ENCODE measurements at places on chromosomes 1 and 21.

- no peak for DNase-seq
Measured at GRCh38 chr1:41110286-41110685, 88.8 kb upstream of the SLFNL1 start.

DNA sequence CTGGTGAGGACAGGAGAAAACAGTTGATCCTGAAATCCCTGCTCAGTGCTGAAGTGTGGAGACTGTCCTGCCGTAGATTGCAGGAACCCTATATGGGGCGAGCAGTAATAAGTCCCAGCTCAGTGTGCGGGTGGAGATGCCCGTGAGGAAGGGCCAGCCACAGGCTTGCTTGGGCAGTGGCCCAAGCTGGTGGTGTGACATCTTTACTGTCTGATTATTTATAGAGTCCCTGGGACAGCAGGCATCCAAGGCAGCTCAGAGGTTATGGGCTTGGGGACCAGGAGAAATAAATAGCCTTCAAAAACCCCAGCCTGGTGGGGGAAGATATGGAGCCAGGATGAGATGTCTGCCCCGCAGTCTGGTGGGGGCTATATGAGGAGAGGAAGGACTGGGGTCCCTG lies 170.7 kb upstream of the POU3F1 start:
- no peak for DNase-seq

GRCh38 chr1:240031009-240031408 lies 60.7 kb upstream of the FMN2 start:
- no peak for DNase-seq

DNA sequence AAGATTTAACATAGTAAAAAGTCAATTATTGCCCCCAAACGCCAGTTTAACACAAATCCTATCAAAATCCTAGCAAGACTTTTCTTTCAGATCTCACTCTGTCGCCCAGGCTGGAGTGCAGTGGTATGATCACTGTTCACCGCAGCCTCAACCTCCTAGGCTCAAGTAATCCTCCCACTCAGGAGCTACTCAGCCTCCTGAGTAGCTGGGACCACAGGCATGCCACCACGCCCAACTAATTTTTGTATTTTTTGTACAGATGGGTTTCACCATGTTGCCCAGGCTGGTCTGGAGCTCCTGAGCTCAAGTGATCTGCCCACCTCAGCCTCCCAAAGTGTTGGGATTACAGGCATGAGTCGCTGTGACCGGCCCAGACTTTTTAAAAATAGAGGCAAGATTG lies 4.8 kb downstream of the SNIP1 start:
- no peak for DNase-seq

DNA sequence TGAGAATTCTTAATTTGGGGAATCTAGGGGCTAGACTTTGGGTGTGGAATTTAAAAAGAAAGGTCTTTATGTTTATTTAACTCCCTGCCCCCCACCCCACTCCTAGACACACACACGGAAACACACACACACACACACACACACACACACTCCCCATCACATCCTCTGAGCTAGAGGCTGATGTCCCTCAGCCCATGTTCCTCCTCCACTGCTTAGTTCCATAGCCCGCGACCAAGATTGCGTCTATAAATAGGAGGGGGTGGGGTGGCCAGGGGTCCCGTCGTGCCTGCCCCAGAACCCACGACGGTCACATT lies 655 bp upstream of the KIRREL1 start:
- DNase-seq, result no peak

- no peak for DNase-seq
Measured at GRCh38 chr1:174988986-174989385, 10.8 kb upstream of the CACYBP start.

- DNase-seq, result peak; percentile 85
Measured at GRCh38 chr1:17125756-17126237, 6.5 kb upstream of the PADI2 start.

- peak; percentile 66 for DNase-seq
Measured at GRCh38 chr21:34630536-34631143, 15.7 kb upstream of the RCAN1 start.

DNA sequence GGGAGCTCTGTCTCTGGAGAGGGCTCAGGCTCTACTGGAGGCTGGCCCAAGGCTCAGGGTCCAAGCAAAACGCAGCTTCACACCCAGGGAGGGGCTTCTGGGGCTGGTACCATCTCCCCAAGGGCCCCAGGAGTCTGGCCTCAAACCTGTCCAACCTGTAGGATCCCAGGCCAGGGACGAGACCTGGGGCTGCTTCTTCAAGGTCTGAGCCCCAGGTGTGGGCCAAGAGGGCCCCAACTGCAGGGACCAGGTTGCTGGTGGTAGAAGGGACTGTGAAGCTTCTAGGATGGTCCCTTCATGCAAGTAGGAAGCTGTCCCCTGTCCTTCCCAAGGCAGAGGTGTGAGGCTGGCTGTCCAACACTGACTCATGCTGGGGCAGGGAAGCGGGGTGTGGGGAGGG lies 7.8 kb upstream of the MMEL1 start:
- no peak for DNase-seq

DNA sequence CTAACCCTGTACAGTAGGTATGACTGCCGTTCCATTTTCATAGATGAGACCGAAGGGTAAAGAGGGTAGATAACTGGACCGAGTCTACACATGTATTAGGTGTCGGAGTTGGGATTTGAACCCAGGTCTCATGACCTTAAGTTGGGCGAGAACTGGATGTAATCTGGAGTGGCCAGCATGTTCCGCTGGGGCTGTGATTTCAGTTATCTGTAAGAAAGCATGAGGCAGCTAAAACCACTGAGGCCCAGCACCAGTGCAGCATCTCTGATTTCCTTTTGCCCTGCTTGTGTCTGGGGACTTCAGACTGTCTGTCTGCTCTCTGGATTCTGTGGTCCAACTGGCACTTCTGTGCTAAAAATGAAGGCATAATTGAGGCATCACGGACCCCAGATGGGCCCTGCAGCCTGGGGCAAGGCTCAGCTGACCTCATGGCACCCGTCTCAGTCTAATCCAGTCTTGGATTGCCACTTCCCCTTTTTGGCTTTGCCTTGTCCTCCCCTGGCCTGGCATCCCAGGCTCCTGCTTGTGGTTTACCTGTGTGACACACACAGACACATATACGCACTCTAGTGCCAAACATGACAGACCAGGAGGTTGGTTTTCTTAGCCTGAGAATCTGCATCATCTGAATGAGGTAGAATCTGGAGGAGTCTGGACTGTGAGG lies 180.2 kb downstream of the KIF26B start:
- DNase-seq, result no peak

DNA sequence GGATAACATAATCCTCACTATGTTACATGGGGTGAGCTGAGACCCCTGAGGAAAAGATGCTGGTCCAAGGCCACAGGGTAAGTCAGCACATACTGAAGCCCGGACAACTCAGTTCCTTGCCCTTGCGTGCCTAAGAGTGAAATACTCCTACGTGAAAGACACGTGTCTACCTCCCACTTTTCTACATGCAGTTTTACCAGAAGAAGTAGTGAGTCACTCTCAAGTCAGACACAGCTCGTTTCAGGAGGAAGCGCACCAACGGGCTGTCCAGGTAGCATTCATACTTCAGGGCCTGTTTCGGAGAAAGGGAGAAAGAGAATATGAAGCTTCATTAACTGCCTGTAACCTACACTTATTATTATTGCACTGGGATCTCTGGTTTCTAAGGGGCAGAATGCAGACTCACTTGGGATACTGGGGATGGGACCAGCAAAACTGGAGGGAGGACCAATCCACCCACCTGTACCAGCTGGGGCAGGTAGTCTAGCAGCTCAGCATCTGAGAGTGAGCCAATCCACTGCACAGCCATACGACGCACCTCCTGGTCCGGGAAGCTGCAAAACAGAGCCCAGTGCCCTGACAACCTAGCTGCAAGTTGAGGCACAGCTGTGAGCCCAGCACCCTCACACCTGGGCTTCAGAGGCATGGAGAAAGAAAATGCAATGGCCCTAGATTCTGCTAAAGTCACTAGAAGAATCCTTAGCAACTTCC lies 32.4 kb upstream of the PPP1R15B start:
- no peak for DNase-seq

GRCh38 chr1:10928654-10929053 lies 83.8 kb upstream of the TARDBP start:
- no peak for DNase-seq

DNA sequence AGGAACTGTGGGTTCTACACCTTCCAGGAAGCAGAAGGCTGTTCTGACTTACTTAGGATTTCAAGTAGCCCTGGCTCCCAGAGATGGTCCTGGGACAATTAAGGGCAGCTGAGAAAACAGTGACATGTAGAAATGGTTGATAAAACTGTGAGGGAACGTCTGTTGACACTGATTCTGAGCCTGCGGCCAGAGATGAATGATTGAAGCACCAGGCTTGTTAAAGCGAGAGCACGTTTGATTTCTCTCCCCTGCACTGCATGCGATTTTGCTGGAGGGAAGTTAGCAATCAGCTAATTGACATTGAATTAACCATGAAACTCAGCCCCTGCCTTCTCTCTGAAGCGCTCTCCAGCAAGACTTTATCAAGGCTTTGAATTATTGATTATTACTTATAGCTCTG lies 29.9 kb upstream of the POU3F1 start:
- DNase-seq, result no peak

GRCh38 chr1:240610636-240611035 lies 1.3 kb downstream of the GREM2 start:
- DNase-seq, result no peak

- DNase-seq, result no peak
Measured at GRCh38 chr21:46017148-46017547, 35.6 kb downstream of the COL6A1 start.

DNA sequence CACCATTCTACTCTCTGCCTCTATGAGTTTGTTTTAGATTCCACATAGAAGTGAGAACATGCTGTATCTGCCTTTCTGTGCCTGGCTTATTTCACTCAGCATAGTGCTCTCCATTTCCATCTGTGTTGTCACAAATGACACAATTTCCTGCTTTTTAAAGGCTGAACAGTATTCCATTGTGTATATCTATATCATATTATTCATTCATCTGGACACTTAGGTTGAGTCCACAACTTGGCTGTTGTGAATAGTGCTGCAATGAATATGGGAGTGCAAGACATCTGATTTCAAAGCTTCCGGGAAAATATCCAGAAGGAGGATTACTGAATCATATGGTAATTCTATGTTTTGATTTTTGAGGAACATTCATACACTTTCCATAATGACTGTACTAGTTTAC lies 20.1 kb upstream of the DONSON start:
- no peak for DNase-seq

- DNase-seq, result no peak
Measured at GRCh38 chr1:2968471-2968881, 52.8 kb upstream of the ACTRT2 start.

DNA sequence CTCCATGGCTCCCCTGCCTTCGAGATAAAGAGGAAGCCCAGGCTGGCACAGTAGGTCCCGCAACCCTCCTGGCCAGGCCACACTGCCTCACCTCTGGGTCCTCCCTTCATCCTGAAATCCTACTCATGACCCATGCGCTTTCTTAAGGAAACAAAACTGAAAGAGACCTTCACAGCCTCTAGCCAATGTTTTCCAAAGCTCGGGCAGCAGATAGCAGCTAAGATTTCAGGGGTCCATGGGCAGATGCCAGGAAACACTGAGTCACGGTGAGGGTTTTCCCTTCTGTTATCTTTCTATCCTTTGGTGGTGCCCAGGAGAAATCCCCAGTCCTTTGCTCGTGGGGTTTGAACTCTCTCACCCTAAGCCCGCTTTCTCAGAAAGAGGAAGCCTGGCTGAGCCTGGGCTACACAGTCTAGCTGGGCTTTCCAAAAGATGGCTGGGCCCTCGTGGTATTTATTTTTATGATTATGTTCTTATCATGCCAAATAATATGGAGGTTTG lies 26.6 kb downstream of the TTC39A start:
- no peak for DNase-seq

DNA sequence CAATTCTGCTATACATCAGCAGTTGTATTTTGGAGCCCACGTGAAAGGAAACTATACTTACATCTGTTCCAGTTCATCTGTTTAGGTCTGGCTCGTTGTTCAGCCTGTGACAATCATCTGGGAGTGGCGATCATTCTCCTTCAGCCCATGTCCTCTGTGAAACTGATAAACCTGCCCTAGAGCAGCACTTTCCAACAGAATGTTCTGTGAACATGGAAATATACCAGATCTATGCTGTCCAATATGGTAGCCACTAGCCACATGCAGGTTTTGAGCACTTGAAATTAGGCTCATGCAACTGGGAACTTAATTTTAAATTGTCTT lies 24.5 kb upstream of the COQ8A start:
- no peak for DNase-seq

DNA sequence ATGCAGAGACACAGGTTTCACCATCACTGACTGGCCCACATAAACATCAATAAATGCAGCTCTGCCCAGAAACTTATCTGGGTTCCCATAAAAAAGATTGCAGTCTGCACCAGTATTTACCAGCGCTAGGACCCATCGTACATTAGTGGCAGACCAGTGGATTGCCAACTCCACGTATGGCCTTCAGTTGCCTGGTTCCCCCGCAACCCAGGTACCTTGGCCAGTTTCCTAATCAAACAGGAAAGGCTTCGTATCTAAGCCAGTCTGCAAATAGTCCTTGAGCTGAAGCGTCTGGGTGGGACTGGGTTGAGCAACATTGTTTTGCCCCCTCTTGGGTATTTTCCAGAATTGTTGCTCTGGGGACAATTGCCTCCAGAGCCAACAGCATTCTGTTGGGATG lies 1639.3 kb downstream of the MRPL39 start:
- DNase-seq, result no peak

DNA sequence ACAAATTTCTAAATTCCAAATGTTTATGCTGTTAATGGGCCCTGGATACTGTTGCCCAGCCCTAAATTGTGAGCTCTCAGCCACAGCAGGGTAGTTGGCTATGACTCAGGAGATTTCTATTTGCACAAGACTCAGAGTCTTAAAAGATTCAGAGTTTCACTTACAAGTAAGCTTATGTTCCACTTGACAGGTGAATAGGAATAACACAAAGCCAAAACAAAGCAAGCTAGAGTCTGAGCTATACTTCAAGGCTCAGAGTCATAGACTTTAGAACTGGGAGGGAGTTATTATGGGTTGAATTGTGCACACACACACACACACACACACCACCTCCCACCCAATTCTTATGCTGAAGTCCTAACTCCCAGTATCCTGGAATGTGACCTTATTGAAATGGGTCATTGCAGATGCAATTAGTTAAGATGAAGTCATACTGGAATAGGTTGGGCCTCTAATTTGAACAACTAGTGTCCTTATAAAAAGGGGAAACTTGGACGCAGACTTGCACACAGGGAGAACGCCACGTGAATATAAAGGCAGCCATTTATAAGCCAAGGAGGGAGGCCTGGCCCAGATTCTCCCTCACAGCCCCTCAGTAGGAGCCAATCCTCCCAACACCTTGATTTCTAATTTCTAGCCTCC lies 30.2 kb downstream of the PRDX6 start:
- no peak for DNase-seq

GRCh38 chr1:174135211-174135610 lies 24.1 kb upstream of the RABGAP1L start:
- no peak for DNase-seq

- DNase-seq, result no peak
Measured at GRCh38 chr1:31648641-31649357, 4.1 kb upstream of the PEF1 start.

DNA sequence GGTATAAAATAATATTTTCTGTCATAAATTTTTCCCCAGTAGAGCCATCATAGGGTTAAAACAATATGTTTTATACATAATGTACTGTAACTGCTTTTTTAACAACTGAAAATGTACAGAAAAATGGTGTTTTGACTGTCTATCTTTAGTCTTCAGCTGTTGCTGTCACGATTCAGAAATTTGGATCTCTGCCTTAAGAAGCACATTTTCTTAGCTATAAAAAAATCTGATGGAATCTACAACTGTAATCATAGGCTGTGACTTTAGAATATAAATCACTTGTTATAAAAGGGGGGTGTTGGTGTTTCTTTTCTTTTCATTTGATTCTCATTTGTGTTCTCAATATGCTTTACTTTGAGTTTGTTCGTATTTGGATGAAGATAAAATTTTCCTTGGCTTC lies 187.5 kb downstream of the PDE4B start:
- peak; percentile 8 for DNase-seq
